ENCODE measurements at places on chromosomes 2 and 18.

GRCh38 chr2:19866771-19867170 is 35.0 kb downstream of the TTC32 start:
- DNase-seq, result no peak

DNA sequence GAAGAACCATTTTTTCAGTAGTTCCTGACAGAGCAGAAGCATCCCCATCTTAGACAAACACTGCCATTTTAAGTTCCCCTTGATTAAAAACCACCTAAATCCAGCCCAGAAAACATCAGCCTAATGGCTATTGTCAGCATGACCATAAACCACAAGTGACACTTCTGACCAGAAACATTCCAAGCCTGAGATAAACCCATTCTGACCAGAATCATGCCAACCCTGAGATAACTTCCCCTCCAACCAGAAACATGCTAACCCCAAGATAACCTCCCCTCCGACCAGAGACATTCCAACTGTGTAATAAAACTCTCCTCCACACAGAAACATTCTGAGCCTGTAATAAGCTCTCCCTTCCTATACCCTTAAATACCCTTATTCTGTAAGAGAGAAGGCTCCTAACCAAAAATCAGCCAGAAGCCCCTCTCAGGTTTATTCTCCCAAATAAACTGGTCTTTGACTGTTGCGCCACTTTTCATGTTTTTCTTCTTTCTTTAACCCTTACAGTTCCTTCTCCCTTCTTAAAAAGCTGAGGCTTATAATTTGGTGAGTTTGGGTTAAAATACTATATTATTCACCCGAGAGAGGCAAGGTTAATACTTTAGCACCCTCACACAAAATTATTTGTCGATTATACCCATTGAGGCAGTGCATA is 149.7 kb downstream of the HNMT start:
- DNase-seq, result no peak

- DNase-seq, result no peak
These were observed 56.8 kb downstream of the ADD2 start for GRCh38 chr2:70711191-70711590.

- DNase-seq, result no peak
These were observed at the start of gene DAPL1 for GRCh38 chr2:158795195-158795924. DAPL1 (plus strand) TSS chr2:158795317; CDS start chr2:158795373, 56 bp downstream.

GRCh38 chr2:231925303-231926179 is 655 bp downstream of the NPPC start:
- peak; percentile 85 for DNase-seq

- DNase-seq, result peak; percentile 52
These were observed 30.4 kb downstream of the CYTIP start for GRCh38 chr2:157413326-157414035.
